ENCODE measurements at places on chromosomes 4 and X.

DNA sequence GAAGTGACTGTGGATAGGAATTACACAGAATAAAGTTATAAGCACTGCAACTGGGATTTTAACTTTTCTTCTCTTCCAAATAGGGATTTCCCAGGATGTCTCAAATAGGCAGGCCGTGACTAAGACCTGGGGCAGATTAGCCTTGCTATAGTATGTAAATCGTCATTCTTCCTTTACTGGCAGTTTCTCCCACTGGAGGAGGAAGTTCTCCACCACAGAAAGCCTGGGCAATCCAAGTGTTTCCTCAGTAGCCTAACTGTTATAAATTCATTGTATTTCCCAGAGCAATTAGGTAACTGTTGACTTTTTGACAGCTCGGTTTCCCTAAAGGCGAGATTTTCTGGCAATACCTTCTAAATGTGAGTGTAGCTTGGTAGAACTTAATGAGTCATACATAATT is at the start of gene TNIP3:
TSS of gene TNIP3 (minus strand) at position 31 of the 400 bp plus-strand sequence. CDS start 196 bp downstream, outside the sequence.
- no peak for DNase-seq

- DNase-seq, result no peak
These were observed 3.7 kb downstream of the PDE6B start for GRCh38 chr4:628821-629635.

GRCh38 chr4:184259081-184259480 is 41.4 kb upstream of the ENPP6 start:
- no peak for DNase-seq

- no peak for DNase-seq
These were observed 10.2 kb upstream of the KIAA0232 start for GRCh38 chr4:6772223-6772928.

DNA sequence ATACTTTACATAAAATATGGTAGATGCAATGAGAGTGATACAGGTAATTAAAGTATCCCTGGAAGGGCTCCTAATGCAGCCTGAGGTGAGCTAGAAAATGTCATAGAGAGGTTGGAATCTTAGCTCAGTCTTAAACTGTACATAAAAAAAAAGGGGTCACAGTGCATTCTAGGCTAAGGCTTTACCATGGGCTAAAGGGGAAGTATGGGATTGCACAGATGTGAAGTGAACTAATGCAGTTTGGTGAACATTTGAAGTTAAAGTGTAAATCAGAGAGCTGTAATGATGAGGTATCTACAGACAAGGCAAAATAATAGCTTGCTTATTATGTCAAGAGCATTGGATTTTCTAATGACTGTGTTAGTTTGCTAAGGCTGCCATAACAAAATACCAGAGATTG is 405.9 kb downstream of the ADGRL3 start:
- no peak for DNase-seq

GRCh38 chr4:152735396-152735859 is 44.1 kb downstream of the TIGD4 start:
- DNase-seq, result no peak

- no peak for DNase-seq
These were observed 60.0 kb downstream of the FGF13 start for GRCh38 chrX:138651494-138651893.

DNA sequence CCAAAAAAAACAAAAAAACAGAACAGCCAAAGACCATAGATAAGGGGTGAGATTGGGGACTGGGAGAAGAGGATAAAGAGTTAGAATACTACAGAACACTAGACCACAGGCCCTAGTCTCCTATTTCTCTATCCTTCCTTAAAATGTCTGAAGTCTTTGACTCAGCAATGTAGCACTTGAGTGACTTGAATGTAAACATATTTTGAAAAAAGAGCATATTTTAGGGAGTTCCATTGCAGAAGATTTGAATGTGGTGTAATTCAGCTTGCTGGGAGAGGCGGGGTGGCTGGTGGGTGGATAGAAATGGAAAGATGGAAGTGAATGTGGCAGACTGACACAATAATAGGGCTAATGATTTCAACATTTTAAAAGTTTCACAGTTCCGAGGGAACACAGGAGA is 144.9 kb downstream of the CHIC2 start:
- no peak for DNase-seq

GRCh38 chrX:35380808-35381700 is 417.1 kb upstream of the MAGEB16 start:
- no peak for DNase-seq

DNA sequence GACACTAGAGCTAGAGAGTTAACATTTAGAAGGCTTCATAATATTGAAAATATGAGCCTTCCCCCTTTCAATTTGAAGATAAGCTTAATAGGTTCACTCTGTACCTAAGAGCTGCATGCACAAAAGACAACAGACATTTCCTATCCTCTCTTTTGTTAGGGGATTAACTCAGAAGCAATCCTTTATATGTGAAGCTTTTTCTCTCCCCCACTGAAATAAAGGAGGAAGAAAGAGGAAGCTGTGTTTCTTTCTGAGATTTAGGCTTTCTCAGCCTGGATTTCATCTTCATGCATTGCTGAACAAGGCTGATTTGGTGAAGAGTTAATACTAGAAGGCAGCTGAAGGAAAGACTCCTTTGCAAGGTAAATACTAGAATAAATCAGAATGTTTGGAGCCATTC is 21.0 kb upstream of the CABS1 start:
- DNase-seq, result no peak

DNA sequence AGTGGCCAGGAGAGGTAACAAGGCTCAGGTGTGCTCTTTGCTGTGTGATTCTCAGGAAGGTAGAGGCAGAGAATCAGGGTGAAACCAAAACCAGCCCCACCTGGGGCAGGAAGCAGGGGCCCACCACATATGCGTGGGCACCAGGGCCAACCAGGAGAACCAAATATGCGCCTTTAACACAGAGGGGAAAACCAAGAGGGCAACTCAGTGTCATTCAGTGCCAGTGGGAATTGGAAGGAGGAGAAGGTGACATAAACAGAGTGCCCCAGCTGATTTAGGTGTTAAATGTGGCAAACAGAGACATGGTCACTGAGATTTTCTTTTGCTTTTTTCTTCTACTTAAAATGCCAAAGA is 106.8 kb upstream of the MAMLD1 start:
- no peak for DNase-seq

- no peak for DNase-seq
These were observed 591 bp downstream of the ELK1 start for GRCh38 chrX:47649781-47650163.

GRCh38 chr4:168634276-168634802 is 137.5 kb downstream of the PALLD start:
- DNase-seq, result no peak

DNA sequence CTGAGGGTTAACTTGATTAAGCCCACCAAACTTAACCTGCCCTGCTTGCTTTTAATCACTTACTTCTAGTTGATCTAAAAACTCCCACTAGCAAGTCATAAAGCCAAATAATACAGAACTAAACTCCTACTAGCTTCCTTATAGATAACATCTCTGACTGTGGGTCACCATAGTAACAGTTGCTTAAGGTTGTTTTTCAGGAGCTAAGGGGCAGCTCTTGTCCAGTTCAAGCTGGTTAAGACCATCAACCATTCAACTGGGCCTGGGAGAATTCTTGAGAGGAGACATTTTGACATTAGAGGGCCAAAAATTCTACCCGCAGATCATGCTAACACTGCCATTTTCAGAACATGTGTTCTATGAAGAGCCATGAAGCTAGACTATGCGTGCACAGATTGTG is 67.0 kb downstream of the UCHL1 start:
- DNase-seq, result no peak

GRCh38 chr4:10947898-10948297 is 263.3 kb upstream of the CLNK start:
- DNase-seq, result no peak

DNA sequence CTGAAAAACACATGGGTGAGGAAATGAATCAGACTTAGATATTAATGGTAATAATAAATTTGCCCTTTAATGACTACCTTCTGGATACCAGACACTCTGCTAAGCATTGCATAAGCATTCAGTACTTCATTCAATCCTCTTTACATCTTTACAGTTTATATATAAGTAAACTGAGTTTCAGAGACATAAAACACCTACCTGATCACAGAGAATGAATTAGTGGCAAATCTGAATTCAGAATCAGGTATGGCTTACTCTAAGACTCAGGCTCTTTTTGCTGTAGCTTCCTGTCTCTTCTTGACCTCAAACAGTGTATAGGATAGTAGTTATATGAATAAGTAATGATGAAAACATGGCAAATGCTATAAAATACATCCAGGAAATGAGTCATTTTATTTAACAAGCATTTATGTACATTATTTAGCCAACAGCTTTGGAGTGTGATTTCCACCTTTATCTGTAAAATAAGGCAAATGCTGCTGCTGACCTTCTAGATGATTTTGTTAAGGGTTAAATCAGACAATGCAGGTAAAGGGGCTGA is 83.9 kb downstream of the VEGFC start:
- DNase-seq, result no peak

DNA sequence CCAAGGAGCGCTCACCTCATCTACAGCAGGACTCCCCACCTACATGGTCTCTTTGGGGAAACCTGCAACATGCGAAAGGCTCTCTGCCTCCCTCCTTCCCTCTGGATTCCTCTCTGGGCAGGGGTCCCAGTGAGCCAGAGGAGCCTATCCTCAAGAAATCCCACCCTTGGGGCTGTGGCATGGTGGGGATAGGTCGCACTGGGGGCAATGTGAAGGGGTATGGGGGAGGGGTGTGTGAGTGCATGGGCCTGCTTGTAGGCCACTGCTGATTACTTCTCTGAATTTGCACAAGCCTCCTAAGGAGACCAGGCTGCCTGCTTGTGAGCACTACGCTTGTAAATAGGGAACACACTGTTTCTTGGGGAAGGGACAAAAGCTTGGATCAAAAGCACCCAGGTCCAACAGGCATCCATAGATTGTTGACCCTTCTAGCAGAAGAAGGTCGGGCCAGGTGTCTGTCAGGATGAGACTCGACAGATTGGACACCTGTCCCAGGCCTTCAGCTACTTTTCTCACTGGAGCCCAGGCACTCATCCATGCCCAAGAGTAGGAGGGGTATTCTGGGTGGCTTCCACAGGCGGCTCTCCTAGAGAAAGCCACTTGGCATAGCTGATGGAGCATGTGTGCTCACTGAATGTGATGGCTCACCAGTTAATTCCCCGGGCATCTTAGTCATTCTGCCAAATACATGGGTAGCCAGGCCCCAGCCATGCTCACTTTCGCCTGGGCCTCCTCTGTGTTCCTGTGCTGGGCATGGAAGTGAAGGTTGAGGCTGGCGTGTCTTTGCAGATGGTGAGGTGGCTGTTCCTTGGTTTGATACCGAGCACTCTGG is 75.0 kb downstream of the NBDY start:
- DNase-seq, result no peak

GRCh38 chr4:15848191-15848842 is 70.2 kb downstream of the CD38 start:
- DNase-seq, result no peak

- no peak for DNase-seq
These were observed 345.0 kb downstream of the TRIML1 start for GRCh38 chr4:188484256-188484655.

GRCh38 chr4:182968917-182969650 is 51.9 kb upstream of the DCTD start:
- no peak for DNase-seq

DNA sequence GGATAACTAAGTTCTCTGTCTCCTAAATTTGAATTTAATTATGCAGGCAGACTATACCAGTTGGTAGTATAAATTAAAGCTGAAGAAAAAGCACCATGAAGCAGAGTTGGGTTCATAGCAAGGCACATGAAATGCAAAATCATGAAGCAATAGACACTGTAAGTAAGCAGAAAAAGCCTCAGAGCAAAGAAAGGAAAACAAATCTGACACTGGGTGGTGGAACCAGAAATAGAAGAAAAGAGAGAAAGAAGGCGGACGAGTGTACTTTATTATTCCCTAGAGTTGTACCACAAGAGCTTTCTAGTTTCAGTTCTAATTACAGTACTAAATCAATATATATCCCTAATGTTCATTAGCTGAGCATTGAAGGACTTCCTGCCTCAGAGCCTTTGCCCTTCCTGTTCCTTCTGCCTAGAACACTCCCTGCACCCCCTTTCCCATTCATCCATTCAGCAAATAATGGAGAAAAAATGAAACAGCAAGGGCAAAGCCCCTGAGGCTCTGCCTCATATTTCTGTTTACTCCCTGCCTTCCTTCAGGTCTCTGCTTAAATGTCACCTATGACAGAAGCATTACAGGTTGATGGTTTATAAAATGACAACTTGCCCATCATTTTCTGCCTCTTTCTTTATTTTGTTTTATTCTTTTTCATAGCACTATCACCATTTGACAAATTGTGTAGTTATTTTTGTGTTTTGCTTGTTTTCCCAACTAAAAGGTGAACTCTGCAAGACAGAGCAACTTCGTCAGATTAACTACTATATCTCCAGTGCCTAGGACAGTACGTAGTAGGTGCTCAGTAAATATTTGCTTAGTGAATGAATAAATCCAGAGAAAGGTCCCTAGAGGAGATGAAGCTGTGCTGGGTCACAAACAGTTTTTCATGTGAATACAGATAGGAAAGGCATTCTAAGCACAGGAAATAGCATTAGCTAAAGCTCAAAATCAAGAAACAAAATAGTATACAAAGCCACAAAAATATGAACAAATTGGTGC is 154.0 kb upstream of the RASGEF1B start:
- DNase-seq, result no peak

DNA sequence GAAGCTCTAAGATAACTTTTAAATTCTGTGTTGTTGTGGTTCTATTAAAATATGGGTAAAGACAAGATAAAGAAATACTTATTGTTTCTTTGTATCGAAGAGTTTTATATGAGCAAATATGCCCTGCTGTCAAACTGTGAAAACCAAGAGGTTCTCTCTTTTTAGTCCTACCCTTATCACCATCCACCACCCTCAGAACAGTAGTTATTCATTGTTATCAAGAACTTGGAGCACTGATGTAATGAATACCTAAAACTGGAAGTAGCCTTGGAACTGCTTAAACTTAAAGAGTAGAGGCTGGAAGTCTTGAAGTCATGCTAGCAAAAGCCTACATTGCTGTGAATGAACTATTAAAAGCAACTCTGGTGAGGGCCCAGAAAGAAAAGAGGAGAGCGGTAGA is 9.2 kb downstream of the PIR start:
- no peak for DNase-seq

GRCh38 chrX:104659005-104659744 is 93.2 kb downstream of the IL1RAPL2 start:
- no peak for DNase-seq

DNA sequence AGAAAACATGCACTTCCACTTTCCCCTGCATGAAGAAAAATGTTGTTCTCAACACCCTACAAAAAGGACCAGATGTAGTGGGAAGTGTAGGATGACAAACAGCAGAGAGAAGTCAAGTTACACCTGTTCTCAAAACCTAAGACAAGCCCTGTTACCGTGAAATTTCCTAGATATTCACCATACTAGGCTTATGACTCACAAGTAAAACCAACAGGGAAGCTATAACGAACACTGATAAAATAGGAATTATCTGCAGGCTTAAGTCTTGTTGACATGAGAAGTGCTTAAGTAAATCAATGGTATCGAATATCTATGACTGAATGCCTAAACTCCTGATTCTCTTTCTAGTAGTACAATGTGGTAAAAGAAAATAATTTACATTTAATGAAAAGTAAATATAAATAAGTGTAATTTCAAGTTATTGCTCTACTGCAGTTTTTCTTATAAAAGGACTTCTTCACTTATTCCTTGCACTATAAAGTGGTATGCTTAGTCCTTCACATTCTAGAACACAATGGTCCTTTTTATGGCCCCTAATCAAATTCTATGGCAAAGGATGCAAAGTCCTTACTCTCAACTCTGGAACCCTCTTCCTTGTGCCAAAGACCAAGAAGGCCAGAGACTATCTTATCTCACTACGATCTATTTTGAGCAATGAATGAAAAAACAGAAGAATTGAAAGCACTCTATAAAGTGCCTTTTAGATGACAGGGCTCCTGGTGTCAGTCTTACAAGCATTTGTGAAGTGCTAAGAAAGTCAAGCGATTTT is 19.6 kb downstream of the AP1S2 start:
- DNase-seq, result no peak
